ENCODE measurements at places on chromosomes 7 and 10. TPM values are rescaled to one million over a fixed set of nuclear protein-coding genes. Genes with fewer than 3 reads are reported as not detected.

The LRRC18 gene
- total RNA-seq: not detected

The EMX2 gene
- 2.0 TPM for total RNA-seq

The EVX1 gene
- total RNA-seq: not detected

The DOCK1 gene
- 18.6 TPM for total RNA-seq

The NOD1 gene
- total RNA-seq: 1.9 TPM

The FKBP9 gene
- total RNA-seq: 29.0 TPM

The PTPRZ1 gene
- total RNA-seq: 250 TPM

The HOXA9 gene
- not detected for total RNA-seq

The CNTNAP2 gene
- 37.3 TPM for total RNA-seq

The BTBD16 gene
- total RNA-seq: not detected

- no peak for DNase-seq
These were observed 843 bp upstream of the PLPP4 start for GRCh38 chr10:120456143-120456625.

DNA sequence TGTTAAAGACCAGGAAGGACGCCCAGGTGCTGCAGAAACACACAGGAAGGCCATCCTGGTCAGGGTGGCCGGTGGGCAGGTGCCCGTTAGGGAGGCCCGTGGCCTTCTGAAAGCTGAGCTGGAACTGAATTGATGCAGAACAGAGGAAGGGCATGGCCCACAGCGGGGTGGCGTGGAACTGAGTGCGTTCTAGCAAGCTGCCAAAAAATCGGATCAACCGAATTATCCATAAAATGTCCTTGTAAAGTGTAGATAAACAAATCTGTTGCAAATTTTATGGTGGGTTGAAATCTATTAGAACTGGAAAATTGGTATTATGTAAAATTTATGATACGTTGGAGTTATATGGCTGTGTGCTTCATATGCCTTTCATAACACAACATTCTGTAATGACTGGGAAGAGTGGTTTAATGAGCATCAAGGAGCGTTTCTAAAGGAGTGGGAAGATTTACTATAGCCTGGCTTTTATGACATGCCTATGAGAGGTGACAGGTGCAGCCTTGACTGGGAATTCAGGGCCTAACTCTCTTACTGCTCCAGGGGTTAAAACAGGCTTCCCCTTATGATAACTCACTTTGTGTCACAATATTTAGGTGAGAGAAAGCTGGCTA lies 108.1 kb downstream of the GPR26 start:
- no peak for DNase-seq

- no peak for DNase-seq
These were observed 51.7 kb upstream of the FZD8 start for GRCh38 chr10:35693800-35694199.

- DNase-seq: no peak
These were observed 41.9 kb upstream of the NXPH1 start for GRCh38 chr7:8391353-8392062.

DNA sequence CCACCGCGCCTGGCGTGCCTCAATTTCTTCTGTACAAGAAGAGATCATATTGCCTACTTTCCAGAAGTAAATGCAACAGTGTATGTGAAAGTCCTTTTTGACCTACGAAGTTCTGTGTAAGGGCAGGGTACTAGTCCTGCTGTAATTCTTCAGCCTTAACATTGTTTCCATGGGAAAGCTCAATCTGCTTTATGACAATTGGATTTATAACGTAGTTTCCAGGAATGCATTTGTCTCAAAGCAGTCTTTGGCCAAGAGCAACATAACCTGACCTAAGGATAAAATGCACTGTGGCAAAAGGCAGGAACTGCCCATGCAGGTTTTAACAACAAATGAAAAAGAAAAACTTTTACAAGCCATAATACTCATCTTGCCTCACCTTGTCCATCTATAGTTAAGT lies 108.1 kb upstream of the PODXL start:
- no peak for DNase-seq

GRCh38 chr7:44977959-44978335 lies 868 bp downstream of the MYO1G start:
- no peak for DNase-seq

DNA sequence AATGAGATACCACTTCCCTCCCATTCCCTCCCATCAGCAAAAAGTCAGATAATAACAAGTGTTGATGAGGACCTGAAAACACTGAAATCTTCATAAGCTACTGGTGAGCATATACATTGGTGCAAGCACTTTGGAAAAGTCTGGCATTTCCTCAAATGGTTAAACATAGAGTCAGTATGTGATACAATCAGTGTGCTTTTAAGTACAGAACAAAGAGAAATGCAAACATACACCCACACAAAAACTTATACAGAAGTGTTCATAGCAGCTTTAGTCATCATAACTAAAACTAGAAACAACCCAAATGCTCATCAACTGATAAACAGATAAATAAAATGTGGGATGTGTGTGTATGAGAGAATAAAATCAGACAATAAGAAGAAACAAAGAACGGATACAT lies 261.9 kb downstream of the ELMO1 start:
- no peak for DNase-seq

GRCh38 chr7:117446220-117446815 lies 19.0 kb upstream of the ASZ1 start:
- no peak for DNase-seq

DNA sequence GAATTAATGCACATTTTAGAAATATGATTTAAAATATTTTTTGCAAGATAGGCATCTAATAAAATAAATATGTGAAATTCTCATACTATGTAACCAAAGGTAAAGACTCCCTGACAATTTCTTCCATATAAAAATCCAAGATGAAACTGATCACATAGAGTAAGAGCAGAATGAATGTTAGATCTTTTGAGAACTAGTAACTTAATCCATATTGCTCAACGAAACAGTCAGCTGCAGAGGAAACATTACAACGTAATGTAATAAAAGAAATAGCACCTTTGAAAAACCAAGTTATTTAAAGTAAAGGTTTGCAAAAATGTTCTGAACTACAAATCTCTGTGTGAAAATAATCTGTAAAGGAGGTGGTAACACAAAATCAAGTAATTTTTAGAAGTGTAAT lies 28.8 kb downstream of the HACD1 start:
- no peak for DNase-seq

DNA sequence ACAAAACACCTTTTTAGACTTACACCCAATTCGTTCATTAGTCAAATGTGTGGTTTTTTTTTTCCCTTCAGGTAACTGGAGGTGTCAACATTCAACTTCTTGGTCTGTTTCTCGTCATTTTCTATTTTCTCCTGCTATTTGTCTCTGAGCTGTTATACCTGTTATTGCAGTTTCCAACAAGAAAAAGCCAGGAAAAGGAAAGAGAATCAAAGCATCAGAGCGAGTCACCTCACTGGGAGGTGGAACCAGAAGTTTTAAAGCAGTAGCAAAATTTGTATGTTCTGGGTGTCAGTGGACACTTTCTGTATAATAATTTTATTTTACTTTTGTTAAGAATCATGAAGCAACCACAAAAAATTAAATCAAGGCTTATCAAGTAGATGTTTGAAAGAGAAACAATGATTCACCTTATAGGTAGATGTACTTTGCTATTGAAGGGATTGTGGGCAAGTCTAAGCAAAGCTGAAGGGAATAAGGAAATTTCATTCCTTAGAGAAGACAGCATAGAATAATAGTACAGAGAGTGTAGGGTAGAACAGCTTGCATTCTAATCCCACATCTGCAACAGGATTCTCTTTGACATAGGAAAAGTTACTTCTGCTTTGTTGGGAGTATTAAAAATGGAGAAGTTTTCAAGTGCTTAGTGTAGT lies 675.8 kb downstream of the PCDH15 start:
- DNase-seq: no peak

DNA sequence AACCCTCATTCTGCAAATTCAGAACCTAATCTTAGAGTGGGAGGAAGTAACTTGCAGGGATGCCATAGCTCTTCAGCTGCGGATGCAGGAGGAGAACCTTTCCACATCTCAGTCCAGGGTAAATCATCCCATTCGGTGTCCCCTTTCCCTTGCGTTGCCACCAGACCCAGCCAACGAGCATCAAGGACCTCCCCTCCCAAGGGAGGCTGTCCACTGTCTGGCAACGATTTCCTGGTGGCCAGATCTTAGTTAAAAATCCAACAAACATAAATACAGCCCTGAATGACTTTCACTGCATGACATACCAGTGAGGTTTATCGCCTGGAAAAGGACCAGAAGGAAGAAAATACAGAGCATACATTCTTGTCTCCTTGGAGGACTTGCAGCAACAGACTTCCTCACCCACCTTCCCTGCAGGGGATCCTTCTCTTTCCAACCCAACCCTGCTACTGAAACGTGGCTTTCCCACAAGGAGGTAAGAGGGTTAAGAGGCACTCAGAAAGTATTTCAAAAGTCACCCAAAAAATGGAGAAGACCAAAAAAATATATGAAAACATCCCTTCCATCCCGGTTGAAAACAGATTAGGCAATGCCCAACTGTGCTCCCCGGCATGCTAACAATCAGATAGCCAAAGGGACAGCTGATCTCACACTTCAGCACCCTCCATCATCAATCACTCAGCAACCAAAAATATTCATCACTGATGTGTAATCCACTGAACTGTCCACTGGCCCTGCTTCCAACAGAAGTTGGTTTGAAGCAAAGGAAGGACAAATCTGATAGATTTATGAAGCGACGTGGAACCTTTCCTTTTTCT lies 206.6 kb downstream of the TNS3 start:
- DNase-seq: no peak

DNA sequence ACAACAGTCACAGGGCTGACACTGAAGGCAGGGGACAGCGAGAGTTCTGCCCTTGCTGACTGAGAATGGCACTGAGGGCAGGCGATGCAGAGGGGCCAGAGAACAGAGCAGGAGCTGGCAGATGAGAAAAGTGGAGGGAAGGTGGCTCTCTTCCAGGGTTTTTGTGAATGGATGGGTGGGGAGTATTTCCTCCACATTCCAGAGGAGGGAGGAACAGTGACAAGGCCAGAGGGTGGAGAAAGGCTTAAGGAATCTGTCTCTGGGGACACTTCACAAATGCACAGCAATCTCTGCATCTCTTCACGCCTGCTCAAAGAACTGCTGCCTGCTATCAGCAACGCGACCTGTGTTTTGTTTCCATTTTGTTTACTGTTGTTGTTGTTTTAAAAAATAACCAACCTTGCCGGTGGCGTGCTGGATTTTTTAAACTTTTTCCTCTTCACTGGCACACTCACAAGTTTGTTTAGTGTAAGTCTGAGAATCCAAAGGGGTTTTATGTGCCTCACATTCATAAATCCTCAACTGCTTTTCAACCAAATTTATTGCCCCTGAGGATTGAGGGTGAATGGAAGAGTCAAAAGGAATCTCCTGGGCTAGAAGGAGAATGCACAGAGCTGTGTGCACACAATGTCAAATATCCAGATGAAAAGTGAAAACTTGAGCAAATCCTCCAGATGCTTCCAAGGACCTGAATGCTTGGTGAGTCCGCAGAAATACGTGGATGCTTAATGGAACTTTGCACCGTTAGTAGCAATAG lies 129.3 kb downstream of the GLI3 start:
- no peak for DNase-seq

DNA sequence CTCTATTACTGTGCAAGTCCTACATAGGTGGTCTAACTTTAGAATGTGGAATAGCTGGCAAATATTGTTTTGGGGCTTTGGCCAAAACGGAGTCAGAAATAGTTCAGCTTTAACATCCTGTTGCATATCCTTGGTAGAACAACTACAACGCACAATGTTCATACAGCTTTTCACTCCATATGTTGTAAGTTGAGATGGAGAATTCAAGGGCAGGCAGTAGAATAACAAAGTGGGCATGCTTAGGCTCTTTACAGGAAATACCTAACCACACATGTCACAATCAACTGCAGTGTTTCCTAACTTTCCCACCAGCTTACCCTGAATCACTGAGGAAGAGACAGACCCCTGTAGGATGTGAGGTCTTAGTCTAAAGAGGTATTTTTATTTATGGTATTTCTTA lies 122.3 kb downstream of the PPP1R3A start:
- no peak for DNase-seq

DNA sequence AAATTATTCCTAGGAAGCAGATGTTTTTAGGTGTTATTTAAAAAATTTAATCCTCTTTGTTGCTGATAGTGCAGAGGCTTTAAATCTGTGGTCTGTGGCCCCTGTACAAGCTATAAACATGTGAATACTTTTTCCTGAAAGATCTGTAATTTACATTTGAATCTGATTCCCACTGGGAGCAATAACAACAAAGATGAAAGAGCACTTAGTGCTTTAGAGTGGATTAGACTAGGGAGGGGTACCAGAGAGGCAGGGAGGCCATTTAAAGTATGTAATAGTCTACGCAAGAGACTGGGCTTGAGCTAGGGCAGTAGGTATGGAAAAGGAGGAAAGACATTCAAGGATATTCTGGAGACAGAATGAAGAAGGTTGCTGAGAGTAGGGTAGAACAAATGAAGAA lies 19.1 kb downstream of the BTRC start:
- DNase-seq: no peak

DNA sequence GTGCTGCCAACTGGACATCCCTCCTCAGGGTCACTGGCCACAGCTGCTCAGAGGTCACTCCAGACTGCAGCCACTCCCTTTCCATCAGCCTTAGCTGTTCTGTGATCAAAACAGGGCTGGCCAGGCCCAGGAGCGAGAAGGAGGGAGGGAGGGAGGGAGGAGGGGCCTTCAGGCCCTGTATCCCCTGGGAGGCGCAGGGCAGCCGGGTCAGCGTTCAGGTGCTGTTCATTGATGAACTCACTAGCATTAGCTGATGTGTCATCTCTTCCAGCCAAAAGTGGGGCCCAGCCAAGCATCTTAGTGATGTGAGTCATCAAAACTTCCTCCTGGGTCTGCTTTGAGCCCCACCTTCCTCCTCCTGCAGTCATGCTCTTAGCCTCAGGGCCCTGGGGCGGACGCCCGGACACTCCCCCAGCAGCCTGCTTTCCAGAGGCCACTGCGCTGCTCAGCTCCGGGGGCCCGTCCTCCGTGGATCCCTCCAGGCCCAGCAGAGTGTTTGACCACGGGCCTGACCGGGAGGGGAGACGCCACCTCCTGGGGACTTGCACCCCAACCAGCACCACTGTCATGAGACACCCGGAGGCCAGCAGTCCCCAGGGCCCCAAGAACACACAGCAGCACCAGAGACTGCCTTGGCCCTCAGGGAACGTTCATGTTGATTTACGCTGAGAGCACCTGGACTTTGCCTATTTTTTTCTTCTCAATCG lies 149.2 kb downstream of the PRKAG2 start:
- DNase-seq: no peak

GRCh38 chr10:83760142-83760541 lies 379.2 kb upstream of the GHITM start:
- no peak for DNase-seq

- DNase-seq: peak; percentile 9
These were observed 164.9 kb upstream of the RNF32 start for GRCh38 chr7:156475666-156476065.

DNA sequence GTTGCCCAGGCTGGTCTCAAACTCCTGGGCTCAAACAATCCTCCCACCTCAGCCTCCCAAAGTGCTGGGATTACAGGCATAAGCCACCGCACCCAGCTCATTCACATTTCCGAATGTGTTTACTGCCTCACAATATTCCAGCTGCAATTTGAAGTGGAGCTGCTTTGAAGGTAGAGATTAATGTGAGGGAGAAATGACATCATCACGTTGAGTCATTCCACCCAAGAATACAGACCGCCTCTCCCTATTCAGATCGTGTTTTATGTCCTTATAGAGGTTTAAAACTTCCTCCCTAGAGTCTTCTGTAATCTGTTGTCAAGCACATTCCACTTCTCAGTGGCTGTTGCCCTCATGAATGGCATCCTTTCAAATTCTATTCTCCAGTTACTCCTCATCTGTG lies 100.4 kb upstream of the PDGFA start:
- DNase-seq: no peak

- DNase-seq: no peak
These were observed 3.4 kb downstream of the HOXA9 start for GRCh38 chr7:27161721-27162560.

Measured in occipital lobe (tissue), 3 donors.